D721Med (cell line): ENCODE measurements at places on chromosomes 16 and 17.

- DNase-seq, result peak; percentile 45
Measured at GRCh38 chr16:84144859-84145639, at the start of the genes DNAAF1 and HSDL1. Gene DNAAF1, plus strand, starts transcription at chr16:84145308. Its CDS starts 133 bp downstream, at chr16:84145441. Gene HSDL1, minus strand, starts transcription at chr16:84145177. Its CDS starts 13,856 bp downstream, at chr16:84131321.

- no peak for DNase-seq
Measured at GRCh38 chr17:41895617-41896016, 23.1 kb downstream of the ACLY start.

GRCh38 chr17:45790296-45790922 is 6.3 kb downstream of the CRHR1 start:
- DNase-seq, result no peak

GRCh38 chr17:30191072-30191471 is 44.4 kb downstream of the SLC6A4 start:
- no peak for DNase-seq

DNA sequence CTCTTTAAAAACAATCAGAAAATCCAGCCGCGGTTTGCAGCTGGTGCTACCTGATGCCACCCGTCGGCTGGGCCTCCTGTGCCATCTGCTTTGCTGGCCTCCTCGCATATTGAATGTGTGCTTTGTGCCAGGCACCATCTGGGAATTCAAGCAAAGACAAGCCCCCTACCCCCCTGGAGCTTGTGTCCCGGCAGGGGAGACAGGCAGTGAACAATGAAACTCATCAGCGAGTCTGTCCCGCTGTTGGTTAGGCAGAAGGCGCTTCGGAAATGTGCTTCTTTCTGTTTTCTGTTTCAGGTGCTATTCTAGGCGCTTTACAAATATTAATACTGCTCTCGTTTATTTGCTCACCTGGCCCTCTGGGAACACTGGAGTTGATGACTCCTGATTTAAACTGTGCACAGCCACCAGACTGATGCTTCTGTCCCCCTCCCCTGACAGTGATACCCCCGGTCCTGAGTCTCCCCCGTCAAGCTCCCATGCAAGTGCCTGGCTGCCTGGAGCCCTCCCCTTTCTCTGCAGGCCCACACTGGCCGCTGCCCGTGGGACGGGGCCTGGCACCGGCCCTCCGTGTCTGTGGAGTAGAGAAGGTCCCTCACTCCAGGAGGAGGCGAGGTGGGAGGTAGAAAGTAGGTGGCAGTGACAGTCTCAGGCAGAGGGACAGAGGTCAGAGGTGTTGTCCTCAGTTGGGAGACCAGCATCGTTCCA is 126.1 kb upstream of the PLCG2 start:
- no peak for DNase-seq

- no peak for DNase-seq
Measured at GRCh38 chr16:89071686-89072547, 21.7 kb upstream of the ACSF3 start.

- DNase-seq, result no peak
Measured at GRCh38 chr16:65888201-65888600, 478.3 kb upstream of the CDH5 start.

DNA sequence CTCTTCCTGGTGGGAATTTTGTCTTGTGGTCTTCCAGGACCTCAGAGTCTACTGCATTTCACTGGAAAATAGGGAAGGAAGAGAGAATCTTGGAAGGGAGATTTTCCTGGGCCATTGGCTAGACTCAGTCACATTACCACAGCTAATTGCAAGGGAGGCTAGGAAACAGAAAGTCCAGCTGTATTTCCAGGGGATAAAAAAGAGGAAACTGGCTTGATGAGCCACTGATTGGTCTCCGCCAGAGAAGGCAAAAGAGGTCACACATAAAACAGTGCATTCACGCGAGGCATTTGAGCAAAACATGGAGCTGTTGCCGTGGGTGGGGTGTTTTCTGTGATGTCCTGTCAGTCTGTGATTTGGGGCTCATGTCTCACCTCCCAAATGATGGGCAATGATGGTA is 345.3 kb downstream of the FOXL1 start:
- DNase-seq, result no peak
